AG04449 (cell line): ENCODE measurements at places on chromosomes 7 and 10.

- DNase-seq: no peak
These were observed 41.4 kb downstream of the ZRANB1 start for GRCh38 chr10:124983321-124983720.

- DNase-seq: no peak
These were observed 27.8 kb upstream of the ITGB1 start for GRCh38 chr10:32985775-32986350.

- DNase-seq: no peak
These were observed 58.0 kb downstream of the MAP3K8 start for GRCh38 chr10:30491916-30492515.

DNA sequence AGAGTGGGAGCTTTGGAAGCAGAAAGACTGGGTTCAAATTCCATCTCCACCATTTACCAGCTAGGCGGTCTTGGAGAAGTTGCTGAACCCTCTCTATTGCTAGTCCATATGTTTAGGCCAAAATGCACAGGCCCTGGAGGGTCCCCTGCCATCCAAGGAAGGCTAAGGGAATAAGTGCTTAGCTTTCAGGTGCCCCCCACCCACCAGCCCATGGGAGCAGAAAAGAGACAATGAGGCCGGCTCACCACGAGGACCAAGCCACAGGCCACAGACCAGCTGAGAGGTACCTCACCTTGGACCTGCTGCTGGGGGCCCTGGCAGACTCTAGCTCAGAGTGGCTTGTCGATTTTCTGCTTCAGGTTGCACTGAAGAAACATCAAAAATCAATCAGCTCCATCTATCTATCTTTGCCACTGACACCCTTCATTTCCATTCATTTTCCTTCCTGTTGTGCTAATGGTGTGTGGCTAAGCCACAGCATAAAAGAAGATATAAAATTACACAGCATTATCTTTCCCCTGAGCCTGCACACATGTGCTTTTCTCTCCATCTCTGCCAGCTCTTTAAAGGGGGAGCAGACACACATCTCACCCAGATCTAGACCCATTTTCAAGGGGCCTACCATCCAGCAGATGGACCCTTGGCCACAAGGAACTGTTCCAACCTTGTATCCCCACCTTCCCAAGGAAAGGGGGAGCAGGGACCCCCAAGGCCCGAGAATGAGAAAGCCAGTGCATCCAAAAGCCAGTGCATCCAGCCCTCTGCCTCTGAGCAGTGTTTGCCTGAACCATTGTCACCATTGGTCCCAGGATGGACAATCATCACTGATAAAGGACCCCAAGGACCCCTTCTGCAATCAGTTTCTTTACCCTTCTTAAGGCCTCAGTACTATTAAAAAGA is 65.4 kb downstream of the GRID1 start:
- no peak for DNase-seq

DNA sequence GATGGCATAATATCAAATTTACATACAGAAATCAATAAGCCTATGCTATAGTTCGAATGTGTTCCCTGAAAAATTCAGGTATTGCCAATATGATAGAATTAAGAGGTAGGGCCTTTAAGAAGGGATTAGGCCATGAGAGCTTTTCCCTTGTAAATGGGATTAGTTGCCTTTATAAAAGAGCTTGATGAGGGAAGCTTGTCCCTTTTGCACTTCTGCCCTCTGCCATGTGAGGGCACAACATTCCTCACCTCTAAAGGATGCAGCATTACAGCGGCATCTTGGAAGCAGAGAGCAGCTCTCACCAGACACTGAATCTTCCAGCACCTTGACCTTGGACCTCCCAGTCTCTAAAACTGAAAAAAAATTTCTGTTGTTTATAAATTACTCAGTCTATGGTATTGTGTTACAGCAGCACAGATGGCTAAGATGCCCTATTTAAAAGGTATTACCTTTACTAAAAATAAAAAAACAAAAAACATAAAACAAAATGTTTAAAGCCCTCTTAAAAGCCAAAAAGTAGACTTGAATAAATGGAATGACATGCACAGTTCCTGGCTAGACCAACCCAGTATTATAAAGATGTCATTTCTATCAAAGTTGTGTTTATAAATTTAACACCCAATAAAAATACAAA is 909.6 kb downstream of the REEP3 start:
- DNase-seq: no peak

DNA sequence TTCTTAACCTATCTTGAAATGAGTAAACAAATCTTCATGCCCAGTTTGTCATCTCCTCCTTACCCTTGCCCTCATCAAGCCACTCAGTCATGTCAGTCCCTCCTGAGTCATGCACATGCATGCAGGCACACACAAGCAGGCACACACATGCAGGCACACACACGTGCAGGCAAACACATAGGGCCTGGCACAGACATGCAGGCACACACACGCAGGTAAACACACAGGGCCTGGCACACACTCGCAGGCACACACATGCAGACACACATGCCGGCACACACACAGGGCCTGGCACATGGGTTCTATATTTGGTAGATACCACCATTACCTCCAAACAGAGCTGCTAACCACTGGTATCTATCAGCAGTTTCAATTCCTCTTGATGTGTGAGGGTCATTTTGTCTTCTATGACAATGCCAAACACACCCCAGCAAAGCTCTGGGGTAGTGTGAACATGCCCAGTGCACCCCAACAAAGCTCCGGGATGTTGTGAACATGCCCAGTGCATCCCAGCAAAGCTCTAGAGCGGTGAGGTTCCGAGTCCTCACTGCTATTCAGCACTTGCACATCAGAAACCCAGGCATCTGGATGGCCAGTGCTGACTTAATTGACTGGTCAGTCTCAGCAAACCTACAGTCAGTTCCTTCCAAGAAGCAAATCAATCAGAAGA is 563.8 kb downstream of the PTPRN2 start:
- no peak for DNase-seq

DNA sequence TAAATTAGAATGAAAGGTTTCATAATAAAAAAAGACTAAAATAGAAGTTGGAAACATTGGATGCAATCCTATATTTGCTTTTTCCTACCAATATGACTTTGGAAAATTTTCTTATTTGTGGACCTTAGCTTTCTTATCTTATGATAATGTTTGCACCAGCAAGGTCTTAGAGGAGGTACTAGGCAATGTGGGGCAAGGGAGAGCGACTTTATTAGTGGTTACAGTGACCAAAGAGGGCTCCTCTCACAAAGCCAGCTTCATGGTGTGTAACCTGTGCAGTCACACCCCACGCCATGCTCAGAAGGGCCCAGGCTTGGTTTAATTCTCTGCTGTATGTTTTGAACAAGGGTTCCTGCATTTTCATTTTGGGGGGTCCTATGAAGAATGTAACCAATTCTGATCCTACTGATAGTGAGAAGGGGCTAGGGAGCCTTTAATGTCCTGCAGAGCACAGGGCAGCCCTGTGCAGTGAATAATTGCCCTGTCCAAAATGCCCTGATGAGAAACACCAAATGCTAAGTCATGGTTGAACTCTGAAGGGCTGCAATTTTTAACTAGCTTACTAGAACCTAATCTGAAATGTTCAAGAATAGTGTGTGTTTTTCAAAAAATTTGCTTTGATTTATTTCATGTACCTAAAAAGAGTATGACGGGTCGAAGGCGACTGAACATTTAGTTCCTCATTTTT is 1047.8 kb downstream of the LRMDA start:
- no peak for DNase-seq

- no peak for DNase-seq
These were observed 8.1 kb upstream of the GPR85 start for GRCh38 chr7:113094517-113095249.

DNA sequence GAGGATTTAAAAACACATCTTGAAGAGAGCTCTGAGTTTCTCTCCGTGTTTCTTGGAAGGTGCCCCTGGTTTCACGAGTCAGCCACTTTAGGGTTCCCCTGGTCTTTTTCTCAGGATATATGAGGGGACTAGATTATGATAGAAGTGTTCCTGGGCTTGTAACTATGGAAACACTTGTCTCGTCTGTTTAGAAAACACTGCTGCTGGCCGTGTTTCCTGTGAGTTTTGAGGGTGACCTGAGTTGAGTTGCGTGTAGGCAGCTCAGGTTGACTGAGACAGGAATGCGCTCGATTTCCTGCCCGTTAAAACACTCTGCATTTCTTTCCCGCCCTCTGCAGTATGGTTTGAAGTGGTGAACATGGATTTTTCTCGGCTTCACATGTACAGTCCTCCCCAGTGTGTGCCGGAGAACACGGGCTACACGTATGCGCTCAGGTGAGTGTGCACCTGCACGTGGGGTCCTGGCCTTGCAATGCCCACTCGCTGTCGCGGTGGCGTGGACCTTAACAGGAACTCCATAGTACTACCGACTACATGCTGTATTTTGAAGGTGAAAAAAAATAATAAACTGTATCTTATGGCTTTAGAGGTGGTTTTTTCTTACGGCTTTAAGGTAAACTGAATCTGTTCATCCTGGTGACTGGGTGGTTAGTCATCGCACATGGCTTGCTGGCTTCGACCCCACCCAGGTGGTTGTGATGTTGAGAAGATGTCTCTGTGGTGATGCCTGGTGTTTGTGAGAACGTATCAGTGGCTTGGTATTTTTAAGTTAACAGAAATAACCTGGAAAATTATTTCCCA is at the start of gene SUN1:
TSS of gene SUN1 (plus strand) at position 310 of the 801 bp plus-strand sequence. CDS start at position 359, 49 bp downstream.
- DNase-seq: no peak

DNA sequence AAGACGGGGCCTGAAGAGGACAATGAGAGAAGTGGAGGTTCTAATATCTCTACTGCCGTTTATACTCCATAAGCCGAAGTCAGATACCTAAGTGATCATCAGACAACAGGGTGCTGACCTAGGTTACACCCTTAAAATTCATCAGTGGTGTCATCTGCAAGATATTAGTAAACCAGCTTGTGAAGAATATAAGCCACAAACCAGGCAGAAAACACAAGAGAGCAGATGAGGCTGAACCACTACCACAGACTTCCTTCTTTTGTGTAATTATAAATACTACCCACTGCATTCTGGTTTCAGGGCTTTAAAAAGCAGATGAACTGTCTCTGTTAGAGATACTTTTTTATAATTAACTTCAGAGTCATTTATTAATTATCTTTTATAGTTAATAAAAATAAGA is 69.0 kb upstream of the LRRC17 start:
- DNase-seq: no peak

- DNase-seq: no peak
These were observed 623 bp downstream of the HOXA4 start for GRCh38 chr7:27129729-27130539.

- no peak for DNase-seq
These were observed 65.1 kb upstream of the MPP7 start for GRCh38 chr10:28367929-28368484.

DNA sequence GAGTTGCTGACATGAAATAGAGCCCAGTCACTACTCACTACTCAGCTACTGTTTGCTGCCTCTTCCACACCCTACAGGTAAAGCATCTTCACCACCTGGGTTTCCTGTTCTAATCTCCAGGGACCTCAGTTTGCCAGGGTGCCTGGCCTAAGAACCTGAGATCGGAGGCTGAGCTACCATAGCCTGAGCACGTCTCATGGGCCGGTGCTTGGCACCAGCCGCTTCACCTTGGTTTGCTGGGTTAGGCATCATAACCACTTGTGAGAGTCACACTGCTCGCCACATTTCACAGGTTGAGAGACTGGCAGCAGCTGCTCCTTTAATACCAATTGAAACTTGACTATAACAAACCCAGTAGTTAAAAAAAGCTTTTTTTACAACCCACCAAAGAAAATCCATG is 75.1 kb downstream of the EMX2 start:
- no peak for DNase-seq

- peak; percentile 40 for DNase-seq
These were observed 22.4 kb upstream of the SEMA3C start for GRCh38 chr7:80941208-80941758.

- no peak for DNase-seq
These were observed 578.5 kb downstream of the SDK1 start for GRCh38 chr7:3879355-3880075.

DNA sequence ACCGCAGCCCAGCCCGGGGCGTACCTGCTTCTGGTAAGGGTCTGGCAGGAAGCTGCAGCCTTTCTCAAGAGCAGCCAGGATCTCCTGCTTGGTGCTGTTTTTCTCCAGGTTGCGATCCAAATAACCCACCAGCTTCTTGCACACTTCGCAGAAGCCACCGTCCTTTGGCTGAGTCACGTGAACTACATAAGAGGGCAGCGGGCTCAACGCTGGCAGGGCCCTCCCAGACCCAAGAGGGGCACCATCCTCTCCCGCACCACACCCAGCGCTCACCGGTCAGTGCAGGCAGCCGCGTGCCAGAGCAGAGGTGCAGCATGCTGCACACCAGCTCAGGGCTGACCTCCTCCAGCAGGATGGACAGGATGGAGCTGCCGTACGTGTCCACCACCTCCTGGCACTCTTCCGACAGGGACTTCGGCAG is 31.6 kb downstream of the PSAP start:
- DNase-seq: no peak

DNA sequence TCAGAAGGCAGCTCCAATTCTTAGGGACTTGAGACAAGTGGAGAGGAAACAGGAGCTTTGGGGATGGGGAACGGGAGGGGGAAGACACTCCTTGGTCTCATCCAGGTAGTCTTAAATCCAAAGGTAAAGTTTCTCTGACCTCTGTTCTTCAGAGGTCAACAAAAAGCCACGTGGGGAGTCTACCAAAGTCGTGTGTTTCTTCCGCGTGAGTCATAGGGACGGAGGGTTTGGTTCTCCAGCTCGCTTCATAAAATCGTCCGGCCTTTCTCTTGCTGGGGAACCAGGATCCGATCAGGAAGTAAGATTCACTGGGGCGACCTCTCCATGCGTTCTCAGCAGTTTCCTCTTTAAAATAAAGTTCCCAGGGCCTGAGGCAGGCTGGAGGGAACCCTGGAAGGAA is 275.7 kb downstream of the TCERG1L start:
- DNase-seq: no peak

GRCh38 chr10:100889546-100889945 is 23.2 kb upstream of the SLF2 start:
- DNase-seq: no peak

- DNase-seq: no peak
These were observed 328.4 kb upstream of the AOAH start for GRCh38 chr7:37052705-37053104.

GRCh38 chr7:157875230-157876179 is 538.7 kb downstream of the DNAJB6 start:
- no peak for DNase-seq

- no peak for DNase-seq
These were observed 34.1 kb downstream of the KCNMA1 start for GRCh38 chr10:77603534-77603927.

GRCh38 chr10:118349235-118349634 is 7.1 kb upstream of the FAM204A start:
- no peak for DNase-seq

DNA sequence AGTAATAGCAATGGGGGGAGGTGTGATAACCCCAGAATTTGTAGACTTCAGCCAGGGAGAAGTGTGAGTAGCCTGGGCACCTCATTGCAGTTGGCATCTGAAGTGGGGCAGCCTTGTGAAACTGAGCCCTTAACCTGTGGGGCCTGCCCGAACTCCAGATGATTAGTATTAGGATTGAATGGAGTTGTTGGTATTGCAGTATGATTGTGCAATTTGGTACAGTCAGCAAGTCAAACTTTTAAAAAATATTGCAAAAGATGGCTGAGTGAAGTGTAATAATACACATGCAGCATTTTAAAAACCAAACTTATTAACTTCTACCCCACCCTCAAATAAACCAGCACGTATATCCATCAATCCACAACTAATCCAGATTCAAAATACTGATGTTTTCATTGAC is 9.3 kb downstream of the RBM33 start:
- no peak for DNase-seq
